ENCODE measurements at places on chromosomes 16 and 17.

DNA sequence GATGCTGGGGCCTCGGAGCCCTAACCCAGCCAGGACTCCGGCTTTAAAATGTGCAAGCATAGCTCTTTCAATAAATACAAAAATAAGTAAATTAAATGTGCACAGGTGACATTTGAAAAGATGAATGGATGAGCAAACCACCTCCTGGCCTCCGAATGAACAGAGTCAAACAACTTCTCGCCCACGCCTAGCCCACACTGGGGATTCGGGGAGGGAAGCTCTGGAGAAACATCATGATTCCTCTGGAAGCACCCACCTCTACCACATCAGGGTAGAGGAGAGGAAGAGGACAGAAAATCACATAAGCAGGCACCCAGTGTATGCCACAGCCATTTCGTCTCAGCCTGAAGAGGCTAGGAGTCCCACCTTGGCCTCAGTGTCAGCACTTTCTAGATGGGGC is 105.8 kb downstream of the SDK2 start:
- DNase-seq: no peak

GRCh38 chr17:6494239-6494941 is 50.1 kb downstream of the PIMREG start:
- no peak for DNase-seq

- no peak for DNase-seq
These were observed 93.0 kb downstream of the SEC14L1 start for GRCh38 chr17:77233635-77234334.

DNA sequence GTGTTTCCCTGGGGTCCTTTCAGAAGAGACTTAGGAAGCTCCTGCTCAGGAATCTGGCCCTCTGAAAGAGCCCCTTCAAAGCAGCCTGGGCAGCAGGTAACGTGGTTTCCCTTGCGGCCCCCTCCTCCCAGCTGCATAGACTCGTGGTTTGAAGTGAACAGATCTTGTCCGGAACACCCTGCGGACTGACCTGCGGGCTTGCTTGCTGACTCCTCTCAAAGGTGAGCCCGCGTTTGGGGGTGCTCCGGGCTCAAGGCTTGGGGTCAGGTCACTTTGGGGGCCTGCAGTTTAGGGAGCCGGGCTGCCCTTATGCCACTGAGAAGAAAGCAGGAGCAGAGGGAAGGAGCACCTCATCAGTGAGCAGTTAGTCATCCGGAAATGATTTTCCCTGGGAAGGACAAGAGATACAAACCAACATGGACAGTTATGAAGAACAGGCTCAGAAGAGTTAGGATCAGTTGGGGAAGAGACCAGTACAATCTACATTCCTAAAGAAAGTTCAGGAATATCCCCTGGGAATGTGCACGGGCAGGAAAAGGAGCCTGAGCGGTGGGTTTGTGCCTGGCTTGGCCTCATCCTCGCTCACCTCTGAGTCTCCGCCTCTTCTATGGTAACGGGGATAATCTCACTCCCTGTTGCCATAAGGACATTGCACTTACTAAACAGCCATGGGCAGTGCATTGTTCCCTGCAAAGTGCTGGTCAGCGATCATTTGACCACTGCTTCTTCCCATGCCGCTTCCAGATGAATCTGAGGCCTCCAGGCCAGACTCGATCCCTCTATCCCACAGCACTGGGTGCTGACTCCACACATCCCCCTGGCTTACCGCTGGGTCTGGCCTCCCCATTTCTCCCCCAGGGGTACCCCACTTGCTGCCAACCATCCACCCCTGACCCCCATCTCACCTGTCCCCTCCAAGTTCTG is 10.0 kb downstream of the LDHD start:
- DNase-seq: no peak

GRCh38 chr17:27559506-27560481 is 71.2 kb upstream of the LGALS9 start:
- DNase-seq: no peak

DNA sequence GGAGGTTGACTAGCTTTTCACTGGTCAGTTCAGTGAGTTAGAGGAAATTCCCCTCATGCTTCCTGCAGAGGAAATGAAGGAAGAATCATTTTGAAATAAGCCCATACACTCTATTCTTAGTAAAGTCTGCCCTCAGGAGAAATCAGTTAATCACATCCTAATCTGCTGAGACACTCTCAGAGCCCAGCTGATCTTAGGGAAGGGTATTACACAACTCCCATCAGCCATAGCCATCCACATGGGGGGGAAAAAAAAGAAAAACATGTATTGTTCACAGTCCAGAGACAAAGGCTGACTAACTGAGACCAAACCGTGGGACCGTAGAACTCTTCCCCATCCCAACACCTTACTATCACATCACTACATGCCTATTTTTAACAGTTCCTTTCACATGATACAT is 722.3 kb downstream of the CDH8 start:
- no peak for DNase-seq

- DNase-seq: no peak
These were observed 162.1 kb downstream of the SHISA9 start for GRCh38 chr16:13063457-13063856.

- DNase-seq: no peak
These were observed 147.9 kb upstream of the NOL11 start for GRCh38 chr17:67569873-67570272.

- DNase-seq: peak; percentile 19
These were observed 436.4 kb downstream of the SOX9 start for GRCh38 chr17:72556944-72557826.

- peak; percentile 45 for DNase-seq
These were observed 436 bp upstream of the BRIP1 start for GRCh38 chr17:61863801-61864126.

GRCh38 chr17:50132104-50132794 is 2.3 kb upstream of the SAMD14 start:
- no peak for DNase-seq

GRCh38 chr17:80871341-80871740 is 120.3 kb upstream of the CHMP6 start:
- no peak for DNase-seq

DNA sequence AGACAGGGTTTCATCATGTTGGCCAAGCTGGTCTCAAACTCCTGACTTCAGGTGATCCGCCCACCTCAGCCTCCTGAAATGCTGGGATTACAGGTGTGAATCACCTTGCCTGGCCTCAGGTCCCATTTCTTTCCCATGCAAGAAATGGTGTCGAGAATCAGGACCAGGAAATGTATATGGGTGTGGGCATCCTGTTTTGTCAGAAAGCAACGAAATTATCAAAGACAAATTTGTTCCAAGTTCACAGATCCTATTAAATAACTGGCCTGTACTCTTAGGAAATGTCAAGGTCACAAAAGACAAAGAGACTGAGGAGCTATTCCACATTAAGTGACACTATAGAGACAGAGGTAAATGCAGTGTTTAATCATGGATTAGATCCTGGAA is 17.1 kb upstream of the ST6GALNAC1 start:
- DNase-seq: no peak

DNA sequence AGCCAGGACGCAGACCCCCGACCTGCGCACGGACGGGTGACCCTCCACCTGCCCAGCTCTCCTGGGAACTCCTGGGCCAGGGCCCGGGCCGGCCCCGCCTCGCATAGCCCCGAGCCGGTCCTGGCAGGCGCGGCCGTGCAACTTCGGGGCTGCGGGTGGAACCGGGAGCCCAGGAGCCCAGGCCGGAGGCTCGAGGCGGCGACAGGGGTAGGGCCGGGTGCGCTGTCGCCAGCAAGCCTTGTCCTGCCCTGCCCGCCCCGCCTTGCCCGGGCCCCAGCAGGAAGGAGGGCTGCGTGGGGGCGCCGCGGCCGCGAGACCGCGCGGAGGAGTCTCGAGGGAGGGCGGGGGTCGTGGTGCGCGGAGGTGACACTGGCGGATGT is 408 bp downstream of the LMF1 start:
- no peak for DNase-seq

DNA sequence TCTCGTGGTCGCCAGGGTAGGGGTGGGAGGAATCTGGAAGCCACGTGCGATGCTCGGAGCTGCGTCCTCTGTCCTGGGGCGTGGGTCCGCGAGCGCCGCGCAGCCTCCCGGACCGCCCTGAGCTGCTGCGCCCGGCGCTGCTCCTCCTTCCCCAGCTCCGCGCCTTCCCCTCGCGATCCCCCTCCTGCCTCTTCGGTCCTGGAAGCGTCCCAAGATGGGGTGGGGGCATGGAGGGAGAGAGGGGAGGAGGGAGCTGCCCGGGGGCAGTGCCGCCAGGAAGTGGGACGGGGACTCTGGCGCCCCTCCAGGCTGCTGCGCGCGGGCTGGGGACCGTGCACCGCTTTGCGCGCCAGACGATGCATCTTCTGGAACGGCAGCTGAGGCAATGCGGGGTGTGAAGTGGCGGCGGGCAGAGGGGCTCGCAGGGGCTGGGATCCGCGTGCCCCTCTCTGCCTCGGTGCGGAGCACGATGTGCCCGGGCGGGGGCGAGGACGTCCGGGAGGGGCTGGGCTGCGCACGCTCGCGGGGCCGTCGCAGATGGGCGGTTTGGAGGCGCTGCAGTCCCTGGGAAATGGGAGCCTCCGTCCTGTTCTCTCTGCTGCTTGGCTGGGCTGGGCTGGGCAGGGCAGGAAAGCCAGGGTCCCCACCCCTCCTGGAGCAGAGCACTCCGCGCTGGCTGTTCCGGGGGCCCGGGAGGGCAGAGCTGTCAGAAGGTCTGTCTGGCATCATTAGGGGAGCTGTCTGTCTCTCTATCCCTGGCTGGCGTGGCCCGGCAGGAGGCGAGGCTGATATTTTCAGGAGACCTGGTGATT is 388.0 kb downstream of the SEC14L1 start:
- DNase-seq: no peak

DNA sequence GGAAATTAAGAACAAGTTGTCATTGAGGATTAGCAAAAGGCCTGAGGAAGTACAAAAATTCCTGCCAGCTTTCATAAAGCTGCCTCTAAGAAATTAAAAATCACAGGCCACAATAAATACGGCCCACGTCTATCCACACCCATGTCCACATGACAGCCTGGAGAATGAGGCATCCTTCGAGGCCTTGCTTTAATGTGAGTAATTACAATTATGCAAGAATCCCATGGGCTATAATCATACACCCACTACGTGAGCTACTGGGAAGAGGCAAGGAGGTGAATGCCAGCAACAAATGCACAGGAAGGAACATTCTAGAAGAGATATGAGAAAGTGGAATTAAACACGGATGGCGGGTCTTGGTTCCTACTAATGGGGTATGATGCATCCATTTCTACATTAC is 65.4 kb upstream of the ZFHX3 start:
- DNase-seq: no peak

GRCh38 chr17:83162035-83162745 is 82.8 kb downstream of the METRNL start:
- no peak for DNase-seq

GRCh38 chr16:11327277-11328171 is 17.7 kb upstream of the RMI2 start:
- DNase-seq: no peak

DNA sequence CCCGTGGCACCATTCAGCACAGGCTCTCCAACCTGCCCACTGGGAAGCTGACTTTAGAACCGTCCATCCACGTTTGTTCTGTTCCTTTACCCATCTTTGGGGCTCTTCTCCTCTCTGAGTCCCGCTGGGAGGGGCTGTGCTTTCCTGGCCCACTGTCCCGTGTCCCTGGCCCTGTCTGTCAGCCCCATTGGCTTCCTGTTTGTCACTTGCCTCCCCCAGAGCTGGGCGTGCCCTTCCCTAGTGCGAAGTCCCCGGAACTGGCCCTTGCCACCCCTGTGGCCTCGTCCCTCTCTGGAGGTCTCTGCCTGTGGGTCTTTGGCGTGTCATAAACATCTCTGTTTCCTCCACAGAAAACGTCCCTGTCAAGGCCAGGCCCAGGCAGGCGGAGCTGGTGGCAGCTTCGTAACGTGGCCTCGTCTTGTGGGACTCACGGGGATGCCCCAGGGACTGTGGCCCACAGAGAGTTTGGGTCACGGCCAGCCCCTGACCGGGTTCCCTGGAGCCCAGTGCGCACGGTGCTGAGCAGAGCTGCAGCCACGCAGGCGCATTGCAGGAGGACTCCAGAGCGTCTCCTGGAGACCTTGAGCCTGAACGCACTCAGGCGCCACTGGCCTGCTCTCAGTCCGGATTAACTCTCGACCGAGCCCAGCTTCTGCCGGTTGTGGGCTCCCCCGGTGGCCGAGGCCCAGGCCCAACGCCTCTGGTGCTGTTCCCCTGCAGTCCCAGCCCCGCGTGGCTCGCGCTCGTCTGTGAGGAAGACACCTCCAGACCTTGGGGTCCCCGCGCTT is 7.3 kb downstream of the CHMP6 start:
- DNase-seq: peak; percentile 43

DNA sequence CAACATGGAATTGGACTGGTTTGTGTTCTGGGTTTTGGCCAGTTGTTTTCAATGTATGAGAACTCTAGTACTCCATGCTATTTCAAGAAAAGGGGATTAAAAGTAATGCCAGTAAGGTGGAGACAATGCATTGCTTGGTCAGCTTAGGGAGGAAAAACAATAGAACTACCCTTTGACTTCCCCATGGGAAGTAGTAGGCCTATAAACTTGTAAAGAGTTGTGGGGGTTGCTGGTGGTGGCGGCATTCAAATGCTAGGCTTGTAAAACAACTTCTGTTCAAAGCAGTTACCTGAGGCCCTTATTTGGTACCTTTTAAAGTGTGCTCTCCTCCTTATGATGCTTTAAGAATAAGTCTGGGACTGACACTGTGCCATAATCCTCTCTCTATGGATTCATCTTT is 9.4 kb downstream of the MAP3K3 start:
- DNase-seq: no peak

DNA sequence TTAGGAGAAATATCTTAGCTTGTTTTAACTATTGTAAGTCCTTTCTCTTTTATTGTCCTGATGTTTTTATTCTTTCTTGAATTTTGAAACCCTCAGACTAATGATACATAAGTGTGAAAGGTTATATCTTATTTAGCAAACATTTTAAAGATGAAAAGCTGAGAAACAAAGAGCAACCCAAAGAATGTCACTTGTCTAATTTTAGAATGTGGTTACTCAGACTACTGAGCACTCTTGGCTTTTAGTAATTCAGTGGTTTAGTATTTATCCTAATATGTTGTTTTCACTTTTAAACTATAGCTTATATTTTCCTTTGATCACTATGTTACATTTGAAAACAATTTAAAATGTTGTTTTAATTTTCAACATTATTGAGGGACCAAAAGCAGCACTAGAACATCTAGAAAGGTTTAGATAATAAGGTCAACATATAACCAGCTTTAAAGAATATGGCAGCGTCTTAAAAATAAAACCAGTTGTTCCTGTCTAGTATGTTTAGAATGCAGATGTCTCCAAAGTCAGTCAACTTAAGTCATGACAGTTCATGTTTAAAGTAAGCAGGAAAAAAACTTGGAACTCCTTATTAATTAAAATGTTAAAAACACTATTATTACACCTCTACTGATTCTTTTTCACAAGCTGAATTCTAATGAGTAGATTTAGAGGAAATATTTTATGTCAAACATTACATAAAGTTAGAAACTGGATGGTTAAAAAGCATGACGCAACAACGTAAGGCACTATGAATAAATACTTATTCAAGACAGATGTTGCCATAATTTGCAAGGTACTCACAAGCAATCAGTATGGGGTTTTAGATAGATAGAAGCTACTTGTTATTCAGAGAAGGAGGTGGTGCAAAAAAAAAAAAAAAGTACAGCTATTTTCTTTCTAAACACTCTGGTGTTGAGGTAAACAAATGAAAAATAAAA is 2.4 kb downstream of the MBTD1 start:
- no peak for DNase-seq
